ENCODE measurements at places on chromosomes 6 and 20. TPM values are rescaled to one million over a fixed set of nuclear protein-coding genes. Genes with fewer than 3 reads are reported as not detected.

DNA sequence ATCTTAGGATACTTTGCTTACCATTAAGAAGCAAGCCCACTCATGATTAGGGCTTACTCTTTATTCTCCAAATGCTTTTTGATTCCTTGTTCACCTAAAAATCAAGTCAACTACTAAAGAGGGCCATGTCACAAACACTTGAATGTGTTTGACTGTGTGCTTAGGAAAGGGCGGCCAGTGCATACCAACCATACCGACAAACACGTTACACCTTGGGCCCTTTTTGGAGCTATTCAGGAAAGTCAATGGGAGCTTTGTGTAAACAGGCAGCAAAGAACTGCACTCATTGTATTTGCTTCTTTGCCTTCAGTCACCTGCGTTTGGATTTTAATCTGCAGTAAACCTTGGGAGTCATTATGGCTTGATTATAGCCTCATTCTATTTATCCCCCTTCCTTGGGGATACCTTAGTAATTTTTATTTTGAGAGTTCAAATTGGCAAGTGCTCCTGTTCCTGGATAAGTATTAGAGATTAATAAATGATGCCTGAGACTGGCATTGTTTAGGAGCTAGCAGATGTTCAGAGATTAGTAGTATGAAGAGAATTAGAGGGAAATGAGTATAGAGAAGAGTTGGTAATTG lies 102.6 kb upstream of the HDGFL1 start:
- DNase-seq = no peak

- peak; percentile 81 for DNase-seq
Measured at GRCh38 chr6:30749554-30750378, 5.4 kb upstream of the IER3 start.

CALHM5 gene
- 0.20 TPM for total RNA-seq

GRCh38 chr6:11172501-11173327 lies 59.8 kb downstream of the NEDD9 start:
- peak; percentile 77 for DNase-seq

HLA-DQB1 gene
- 14.9 TPM for total RNA-seq

FNDC1 gene
- total RNA-seq = 6.6 TPM

IMPG1 gene
- not detected for total RNA-seq

DNA sequence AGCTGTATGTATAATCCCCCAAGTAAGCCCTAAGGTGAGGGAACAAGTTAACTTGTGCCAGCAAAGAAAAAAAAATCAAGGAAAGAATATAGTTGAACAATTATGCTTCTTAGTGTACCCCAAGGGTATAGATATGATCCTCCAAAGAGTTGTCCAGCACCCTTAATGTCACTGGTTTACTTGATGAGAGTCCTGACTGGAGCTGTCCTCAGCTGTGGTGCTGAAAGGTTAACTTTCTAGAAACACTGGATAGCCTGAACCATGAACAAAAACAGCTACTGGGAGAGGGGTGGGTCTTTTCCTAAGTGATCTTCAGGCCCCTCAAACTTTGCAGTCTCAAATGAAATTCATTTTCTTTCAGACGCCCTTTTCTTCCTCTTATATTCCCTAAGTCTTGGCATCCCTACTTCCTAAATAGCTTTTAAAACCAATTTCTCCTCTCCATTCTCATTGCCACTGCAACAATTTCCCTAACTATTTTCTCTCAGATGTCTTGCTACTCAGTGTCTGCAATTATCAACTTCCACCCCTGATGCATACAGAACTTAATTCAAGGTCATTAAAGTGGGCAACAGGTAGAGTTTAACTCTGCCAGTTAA lies 83.5 kb upstream of the PROKR2 start:
- DNase-seq = no peak

GJA1 gene
- total RNA-seq = 5.1 TPM

- no peak for DNase-seq
Measured at GRCh38 chr6:44558832-44559251, 171.3 kb downstream of the CDC5L start.

KHDRBS2 gene
- 1.1 TPM for total RNA-seq

LIN28B gene
- not detected for total RNA-seq

TRIM40 gene
- 19.8 TPM for total RNA-seq

GRCh38 chr20:33781945-33782344 lies 29.2 kb upstream of the CHMP4B start:
- no peak for DNase-seq

DNA sequence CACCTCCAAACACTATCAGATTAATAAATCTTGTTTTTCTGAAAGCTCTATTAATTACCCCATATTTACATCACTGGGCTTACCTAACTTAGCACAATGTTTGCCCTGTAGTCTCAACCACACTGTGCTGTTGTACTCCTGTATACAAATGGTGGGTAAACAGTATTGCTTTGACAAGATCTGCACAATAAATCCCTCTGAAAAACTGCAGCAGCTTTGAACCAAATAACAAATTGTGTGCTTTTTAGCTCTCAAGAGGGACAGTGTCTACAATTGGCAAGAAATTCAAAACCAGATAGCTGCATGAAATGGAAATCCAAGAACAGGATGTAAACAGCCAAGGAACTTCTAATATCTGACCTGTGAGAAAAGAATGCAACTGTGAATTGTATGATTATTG lies 10.4 kb downstream of the KIF6 start:
- DNase-seq = no peak

GRCh38 chr6:166412911-166413384 lies 30.2 kb upstream of the MPC1 start:
- no peak for DNase-seq

DNA sequence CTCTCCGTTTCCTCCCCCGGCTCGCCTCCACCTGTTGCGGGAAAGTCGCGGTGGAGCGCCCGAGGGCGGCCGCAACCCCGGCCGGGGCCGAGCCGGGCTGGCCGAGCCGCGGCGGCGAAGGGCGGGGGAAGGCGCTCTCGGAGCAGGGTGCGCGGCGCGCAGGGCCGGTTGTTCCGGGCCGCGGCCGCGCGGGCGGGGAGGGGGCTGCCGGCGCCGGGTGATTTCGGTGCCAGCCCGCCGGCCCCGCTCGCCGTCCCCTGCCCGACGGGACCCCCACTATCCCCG lies 235 bp downstream of the MAP7 start:
- DNase-seq = no peak

DNA sequence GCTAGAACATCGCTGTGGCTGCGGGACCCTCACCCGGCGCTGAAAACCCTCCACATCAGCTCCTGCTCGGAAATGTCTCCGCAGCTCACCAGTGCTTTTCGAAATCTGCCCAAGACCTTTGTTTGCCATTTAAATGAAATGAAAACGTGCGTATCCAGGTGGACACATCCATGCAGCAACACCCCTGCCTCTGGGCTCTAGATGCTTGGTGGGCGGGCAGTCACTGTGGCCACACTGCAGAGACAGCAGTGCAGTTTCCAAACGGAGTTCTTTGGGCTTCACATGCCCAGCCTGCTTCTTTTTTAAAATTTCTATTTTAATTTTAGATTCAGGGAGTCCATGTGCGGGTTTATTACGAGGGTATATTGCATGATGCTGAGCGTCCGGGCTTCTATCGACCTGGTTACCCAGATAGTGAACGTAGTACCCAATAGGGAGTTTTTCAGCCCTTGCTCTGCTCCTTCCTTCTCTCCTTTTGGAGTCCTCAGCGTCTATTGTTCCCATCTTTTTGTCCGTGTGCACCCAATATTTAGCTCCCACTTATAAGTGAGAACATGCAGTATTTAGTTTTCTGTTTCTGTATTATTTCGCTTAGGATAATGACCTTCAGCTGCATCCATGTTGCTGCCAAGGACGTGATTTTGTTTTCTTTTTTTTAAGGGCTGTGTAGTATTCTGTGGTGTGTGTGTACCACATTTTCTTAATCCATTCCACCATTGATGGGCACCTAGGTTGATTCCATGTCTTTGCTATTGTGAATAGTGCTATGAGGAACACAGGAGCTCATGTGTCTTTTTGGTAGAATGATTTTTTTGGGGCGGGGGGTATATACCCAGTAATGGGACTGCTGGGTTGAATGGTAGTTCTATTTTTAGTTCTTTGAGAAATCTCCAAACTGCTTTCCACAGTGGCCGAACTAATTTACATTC lies 4.8 kb upstream of the TUBB2B start:
- DNase-seq = no peak

DNA sequence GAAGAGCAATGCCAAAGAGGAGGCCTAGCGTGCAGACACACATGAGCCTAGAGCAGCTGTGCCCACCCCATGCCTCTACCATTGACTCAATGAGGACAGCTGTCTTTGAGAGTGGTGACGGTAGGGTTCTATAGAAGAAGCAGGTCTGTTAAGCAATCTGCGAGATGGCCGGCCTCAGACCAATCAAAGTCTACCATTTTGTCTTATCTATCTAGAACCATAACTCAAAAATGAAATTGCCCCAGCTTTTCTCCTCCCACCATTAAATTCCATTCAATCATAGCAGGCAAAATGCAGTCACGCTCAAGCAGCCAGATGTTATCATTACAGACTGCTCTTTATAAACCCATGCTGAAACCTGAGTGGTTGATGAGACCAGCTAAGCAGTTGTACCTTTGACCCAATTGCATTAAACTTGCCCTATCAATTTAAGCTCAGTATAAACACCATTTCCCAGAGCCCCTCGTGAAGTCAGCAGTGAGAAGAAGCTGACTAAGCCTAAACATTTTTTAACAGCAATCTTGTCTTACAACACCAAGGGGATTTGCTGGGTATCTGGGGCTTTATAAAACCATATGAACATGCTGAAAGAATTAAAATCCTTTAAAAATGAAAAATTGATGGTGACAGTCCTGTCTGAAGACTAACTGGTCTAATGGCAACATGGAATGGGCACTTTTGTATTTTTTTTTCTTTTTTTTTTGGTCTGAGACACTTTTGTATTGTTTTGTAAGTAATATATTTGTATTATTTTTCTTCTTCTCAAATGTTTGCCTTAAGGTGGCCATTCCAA lies 57.5 kb downstream of the FOXC1 start:
- no peak for DNase-seq

- DNase-seq = no peak
Measured at GRCh38 chr6:14305624-14306023, 188.1 kb downstream of the CD83 start.

DNA sequence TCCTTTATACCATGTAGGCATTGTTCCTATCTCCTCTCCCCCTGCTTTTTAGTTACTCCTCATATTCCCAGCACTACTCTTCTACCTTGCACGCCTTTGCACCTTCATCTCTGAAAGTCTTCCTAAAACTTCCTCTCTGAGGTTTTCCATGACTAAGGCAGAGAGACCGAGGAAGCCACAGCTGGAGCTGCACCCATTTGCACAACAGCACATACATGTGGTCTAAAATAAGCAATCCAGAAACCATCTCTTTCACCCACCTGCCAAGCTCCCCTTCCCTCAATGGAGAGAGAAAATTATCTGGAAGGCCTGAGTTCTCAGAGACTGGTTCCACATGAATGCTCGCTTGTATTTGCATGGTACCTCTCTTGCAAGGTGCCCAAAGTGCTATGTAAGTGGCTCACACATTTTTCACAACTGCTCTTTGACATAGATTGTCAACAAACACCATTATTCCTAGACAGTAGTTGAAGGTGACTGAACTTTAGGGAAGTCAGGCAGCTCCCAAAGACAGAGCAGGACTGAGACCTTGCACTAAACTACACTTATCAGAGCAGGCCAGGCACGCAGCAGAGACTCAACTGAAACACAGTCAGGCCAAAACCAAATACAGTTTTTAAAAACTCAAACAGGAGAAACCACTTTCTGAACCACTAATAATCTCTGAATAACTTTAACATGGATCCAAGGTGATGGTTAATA lies 313.2 kb downstream of the TFAP2A start:
- DNase-seq = no peak

DNA sequence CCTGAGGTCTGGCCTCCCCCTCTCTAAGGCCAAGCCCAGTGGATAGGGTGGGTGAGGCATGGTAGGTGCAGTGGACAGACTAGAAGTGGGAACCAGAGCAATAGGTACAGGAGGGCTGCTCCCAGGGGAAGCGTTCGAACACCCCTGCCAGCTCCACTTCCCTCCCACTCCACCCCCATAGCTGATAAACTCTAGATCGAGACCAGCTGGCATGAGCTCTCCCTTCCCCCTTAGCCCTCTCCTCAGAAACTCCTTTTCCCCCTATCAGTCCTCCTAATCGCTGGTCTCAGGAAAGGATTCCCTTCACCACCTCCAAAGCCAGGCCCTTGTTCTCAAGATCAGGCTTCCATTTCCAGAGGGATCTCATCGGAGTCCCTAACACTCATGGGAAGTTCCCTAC lies 6.0 kb upstream of the FAM83C start:
- DNase-seq = no peak

- no peak for DNase-seq
Measured at GRCh38 chr6:104710543-104711335, 149.0 kb downstream of the HACE1 start.

DNA sequence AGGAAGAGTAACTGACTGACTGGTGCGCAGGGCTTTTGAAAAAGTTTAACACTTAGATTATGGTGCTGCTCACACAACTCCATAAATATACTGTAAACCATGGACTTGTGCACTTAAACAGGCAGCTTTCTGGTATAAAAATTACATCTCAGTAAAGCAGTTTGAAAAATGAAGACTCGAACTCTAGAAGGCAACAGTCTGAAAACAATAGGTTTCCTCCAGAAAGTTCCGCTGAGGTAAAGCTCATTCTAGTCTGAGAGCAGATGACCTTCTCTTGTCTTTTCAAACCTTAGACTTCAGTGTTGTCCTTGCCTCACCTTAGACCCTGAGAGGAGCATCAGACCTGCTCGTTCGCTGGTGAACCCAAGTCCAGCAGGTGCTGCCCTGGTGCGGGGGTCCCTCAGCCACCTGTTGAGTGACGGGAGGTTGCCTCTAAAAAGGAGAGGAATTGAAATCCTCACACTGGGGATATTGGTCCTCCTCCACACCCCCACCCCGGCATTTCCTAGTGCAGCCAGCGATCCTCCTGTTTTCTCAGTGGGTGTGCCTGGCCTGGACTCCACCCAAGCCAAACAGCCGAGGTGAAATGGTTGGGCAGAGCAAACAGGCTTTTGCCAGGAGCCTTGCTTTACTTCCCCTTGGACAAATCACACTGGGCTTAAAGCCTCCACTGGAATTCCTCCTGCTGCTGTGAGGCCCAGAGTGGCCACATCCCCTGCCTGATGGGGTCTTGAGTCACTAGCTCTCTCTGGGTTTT lies 14.7 kb upstream of the PYGB start:
- DNase-seq = peak; percentile 89

CLDN20 gene
- not detected for total RNA-seq
